ENCODE measurements at places on chromosomes 2 and 18.

DNA sequence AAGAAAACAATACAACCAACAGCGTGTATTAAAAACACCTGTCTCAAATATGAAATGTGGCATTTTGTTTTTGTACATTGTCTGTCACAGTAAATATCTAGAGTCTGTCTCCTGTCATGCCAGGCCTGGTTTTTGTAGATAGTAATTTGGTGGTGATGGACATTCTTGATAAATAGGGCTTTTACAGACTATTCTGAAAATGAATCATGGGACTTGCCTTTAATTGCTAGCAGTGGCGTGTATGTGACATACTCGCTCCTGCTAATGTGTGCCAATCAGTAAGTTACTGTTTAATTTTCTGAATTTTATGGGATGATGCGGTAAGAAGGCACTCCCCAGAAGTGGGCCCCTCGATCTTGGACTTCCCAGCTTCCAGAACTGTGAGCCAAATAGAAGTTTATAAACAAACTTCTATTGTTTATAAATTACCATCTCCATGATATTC is 83.7 kb downstream of the TANC1 start:
- no peak for DNase-seq

DNA sequence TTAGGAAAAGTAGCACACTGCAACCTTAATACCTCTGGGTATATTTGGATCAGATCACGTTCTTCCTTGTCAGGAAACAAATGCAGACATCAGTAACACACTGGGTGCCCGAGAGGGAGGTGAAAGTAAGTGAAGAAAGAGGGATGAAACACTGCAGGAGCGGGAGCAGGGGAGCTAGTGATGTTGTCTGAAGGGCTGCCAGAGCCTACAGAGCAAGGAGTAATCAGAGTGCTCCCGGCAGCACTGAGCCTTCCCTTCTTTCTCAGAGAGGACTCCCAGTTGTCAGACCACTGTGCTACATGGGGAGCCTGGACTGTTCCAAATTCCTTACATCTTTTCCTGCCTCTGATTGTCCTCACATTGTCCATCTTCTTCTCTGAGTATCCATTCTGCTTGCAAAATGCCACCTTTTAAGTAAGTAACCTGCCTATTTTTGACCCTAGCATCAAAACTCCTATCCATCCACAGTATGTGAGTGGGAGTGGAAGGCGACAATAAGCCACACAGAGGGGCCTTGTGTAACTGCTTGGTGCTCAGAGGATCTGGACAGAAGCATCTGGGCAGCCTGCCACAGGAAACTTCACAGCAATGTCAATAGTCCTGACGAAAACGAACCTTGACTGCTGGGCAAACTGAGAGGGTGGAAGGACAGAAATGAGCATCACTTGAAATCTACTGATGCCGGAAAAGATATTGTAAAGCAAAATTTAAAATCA is 10.8 kb upstream of the NAB1 start:
- DNase-seq, result no peak

- no peak for DNase-seq
Measured at GRCh38 chr2:201517094-201517493, 65.6 kb downstream of the STRADB start.

GRCh38 chr2:151241224-151241623 is 20.4 kb downstream of the RBM43 start:
- DNase-seq, result no peak

- peak; percentile 6 for DNase-seq
Measured at GRCh38 chr2:174336501-174337336, 2.0 kb downstream of the SP9 start.

- no peak for DNase-seq
Measured at GRCh38 chr18:36499938-36500337, 202.4 kb downstream of the FHOD3 start.

DNA sequence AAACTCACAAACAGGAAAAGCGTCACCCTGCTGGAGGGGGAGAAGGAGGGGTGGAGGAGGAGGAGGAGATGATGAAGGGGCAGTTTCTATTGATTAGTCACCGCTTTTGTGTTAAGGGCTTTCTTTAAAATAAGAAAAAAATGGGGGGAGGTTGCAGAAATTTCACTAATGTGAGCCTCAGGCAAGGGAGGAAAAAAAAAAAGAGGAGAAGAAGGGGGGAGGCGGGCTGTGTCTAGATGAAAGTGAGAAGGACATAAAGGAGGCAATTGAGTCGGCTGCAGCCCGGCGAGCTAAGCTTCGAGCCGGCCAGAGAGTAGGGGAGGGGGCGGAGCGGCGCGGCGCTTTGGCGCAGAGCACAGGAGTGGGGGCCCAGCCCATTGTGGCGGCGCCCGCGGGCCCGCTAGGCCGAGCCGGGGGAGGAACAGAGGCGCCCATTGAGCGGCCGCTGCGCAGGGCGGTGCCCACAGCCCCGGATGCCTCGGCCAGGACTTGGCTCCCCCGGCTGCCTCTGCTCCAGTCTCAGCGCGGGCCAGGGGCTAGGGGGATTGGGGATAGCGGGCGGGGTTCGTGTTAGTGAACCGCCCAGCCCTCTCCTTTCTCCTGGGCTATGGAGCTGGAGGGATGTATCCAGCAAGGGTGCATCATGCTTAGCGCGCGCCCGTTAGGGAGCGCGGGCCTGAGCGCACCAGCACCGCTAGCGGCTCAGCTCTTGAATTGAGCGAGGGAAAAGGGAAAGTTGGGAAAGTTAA is 7.9 kb downstream of the PAX3 start:
- DNase-seq, result no peak

GRCh38 chr2:145108959-145109710 is 589.2 kb upstream of the ZEB2 start:
- DNase-seq, result no peak

DNA sequence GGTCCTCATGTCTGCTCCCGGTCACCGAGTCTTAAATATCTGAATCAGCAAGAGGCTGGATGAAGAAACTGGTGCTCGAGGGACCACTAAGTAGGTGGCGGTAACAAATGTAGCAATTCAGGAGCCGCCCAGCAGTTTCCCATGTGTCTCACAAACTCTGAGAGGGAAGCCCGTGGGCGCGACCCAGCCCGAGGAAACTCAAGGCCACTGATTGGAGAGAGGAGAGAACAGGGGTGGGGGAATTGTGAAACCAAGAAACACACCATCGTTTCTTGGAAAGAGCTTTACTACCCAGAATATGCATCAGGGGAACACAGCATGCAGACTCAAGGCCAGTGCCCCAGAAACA is 10.8 kb downstream of the MLPH start:
- DNase-seq, result no peak

DNA sequence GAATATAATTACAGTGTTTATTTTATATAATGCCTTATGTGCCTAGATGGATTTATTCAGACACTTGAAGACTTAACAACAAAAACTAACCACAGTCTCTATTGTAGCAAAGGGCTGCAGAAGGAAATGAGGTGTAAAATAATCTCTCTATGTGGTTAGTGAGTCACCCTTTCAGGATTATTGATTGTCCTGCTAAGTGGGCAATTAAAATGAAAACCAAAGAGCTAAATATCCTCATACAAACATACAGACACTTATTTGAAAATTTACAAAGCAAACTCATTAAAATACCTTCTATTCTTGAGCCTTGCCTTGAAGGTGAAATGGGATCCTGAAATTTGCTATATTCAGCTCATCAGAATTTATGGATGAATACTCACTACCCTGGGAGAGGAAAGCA is 27.7 kb upstream of the DCC start:
- peak; percentile 46 for DNase-seq
